Activated CD4-positive, alpha-beta T cell treated with anti-CD3 and anti-CD28 coated beads for 36 hours (primary cell): ENCODE measurements at places on chromosomes 6 and 20. TPM values are rescaled to one million over a fixed set of nuclear protein-coding genes. Genes with fewer than 3 reads are reported as not detected.

DEFB124 gene
- total RNA-seq: not detected

RAET1G gene
- not detected for total RNA-seq

UBE2C gene
- total RNA-seq: 230 TPM

BPIFB4 gene
- total RNA-seq: not detected

DNA sequence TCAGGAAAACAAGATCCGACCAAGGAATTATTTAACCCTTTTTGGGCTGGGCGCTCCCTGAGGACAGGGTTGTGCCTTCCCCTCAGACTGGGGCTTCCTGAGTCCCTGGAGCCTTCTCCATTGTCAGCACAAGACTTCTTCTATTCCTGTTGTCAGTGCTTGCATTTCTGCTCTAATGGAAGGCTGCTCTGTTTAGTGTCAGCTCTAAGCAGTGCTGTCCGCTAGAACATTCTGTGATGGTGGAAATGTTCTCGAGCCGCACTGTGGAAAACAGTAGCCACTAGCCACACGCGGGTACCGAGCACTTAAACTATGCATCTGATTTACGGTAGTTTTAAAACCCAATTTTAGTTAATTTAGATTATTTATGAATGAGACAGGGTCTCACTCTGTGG is 64.0 kb downstream of the VEGFA start:
- peaks cover 3% of the 10 kb centered on the region for H3K27me3 ChIP-seq
- no peak overlapping the region for H3K4me3 ChIP-seq
- H3K36me3 ChIP-seq: no peaks in the 10 kb centered on the region
- DNase-seq: no peak
